Activated T-helper 1 cell treated with anti-CD3 and anti-CD28 coated beads, Interleukin-2, amount 50 U/mL, for 16 hours (primary cell): ENCODE measurements at places on chromosomes 5 and 9.

- no peak for DNase-seq
Observed at GRCh38 chr5:167725741-167726140, 565.7 kb upstream of the WWC1 start.

DNA sequence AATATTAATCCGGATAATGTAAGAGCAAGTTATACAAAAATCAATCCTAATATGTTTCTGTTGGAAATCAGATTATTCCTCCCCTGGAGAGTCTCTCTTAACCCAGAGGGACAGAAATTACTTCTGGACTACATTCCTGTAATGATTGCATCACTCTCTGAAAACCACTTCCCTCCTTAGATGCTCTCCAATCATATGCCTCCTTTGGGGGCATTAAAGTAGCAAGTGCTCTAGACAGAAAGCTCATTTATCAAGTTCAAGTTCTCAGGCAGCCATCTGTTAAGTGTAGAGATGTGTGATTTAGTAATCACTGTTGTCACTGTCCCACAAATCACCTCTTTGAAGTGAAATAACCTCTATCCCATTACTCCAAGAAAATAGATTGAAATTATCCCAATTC lies 247.1 kb downstream of the SLCO4C1 start:
- no peak for DNase-seq

- no peak for DNase-seq
Observed at GRCh38 chr5:170773024-170773985, 10.2 kb upstream of the GABRP start.

GRCh38 chr9:119074017-119074416 lies 295.2 kb downstream of the BRINP1 start:
- no peak for DNase-seq

GRCh38 chr5:170508036-170508435 lies 4.2 kb downstream of the KCNIP1 start:
- no peak for DNase-seq

DNA sequence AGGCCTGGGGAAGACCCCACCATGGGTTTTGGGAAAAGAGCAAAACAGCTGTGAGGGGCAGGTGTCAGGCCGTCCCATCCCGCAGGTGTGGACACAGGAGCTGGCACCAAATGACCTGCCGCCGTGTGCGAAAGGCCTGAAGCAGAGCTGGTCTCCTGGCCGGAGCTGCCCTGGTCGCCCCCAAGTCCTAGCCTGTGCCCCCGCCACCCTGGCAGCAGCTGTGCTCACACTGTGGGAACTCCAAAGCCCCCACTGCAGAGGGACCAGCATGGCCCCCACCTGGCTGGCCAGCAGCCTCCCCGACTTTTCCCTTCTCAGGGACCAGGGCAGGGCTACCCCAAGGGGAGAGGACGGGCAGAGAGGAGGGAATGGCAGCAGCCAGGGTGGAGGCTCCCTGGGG lies 88.4 kb downstream of the KCNT1 start:
- DNase-seq, result no peak

DNA sequence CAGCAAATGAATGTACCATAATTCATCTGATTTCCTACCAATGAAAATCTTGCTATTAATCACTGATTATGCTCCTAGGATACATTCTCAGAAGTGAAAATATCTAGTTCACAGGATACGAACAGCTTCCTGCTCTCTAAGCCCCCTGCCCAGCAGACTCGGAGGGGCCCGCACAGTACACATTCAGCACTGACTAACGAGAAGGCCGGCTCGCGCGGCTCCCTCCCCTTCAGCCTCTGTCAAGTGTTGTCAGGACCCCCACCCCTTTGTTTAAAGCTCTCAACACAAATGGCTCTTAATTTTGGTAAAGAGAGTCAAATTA lies 82.0 kb downstream of the PRRT1B start:
- no peak for DNase-seq

DNA sequence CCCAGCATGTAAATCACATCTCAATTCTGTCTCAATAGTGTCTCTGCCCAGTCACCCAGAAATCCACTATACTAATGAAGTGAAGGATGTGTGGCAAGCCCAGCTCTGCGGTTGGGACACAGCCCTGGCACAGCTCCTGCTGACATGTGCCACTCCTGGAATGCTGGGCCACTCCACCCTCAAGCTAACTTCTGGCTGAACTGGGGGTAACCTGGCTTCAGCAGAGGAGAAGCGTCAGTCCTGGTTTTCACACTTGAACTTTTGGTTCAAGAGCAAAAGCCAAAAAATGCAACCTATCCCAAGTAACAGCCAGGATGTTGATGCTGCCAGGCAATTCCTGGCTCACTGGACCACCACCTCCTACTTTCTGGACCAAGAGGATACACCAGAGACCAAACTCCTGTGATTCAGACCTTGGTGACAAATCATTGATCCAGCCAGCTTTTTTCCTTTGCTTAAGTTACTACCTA lies 86.4 kb downstream of the ARRDC3 start:
- DNase-seq, result no peak
